Dermis microvascular lymphatic vessel endothelial cell (primary cell): ENCODE measurements at places on chromosomes 13 and 19. TPM values are rescaled to one million over a fixed set of nuclear protein-coding genes. Genes with fewer than 3 reads are reported as not detected.

The LRP3 gene
- 6.9 and 13.0 TPM in 2 replicates for total RNA-seq

The HSPB6 gene
- total RNA-seq: 0.13 and 0.25 TPM in 2 replicates

The SWSAP1 gene
- 1.0 and 1.1 TPM in 2 replicates for total RNA-seq

The LILRB5 gene
- total RNA-seq: not detected in 2 replicates

The DACH1 gene
- total RNA-seq: 0.51 TPM in 2 replicates

The ZNF154 gene
- total RNA-seq: 0.13 and 0.63 TPM in 2 replicates

The PRRG2 gene
- total RNA-seq: 2.4 and 7.1 TPM in 2 replicates

The SELENOW gene
- 200 and 277 TPM in 2 replicates for total RNA-seq

The EBI3 gene
- total RNA-seq: 0.26 and 1.5 TPM in 2 replicates

The CNOT3 gene
- total RNA-seq: 4.9 and 6.7 TPM in 2 replicates

The SERTM1 gene
- total RNA-seq: under 0.01 TPM in 1 of 2 replicates, not detected in the other

The CNFN gene
- total RNA-seq: 0.13 TPM in 1 of 2 replicates, not detected in the other

The GNG7 gene
- total RNA-seq: 0.64 and 1.1 TPM in 2 replicates

The PGLYRP1 gene
- total RNA-seq: not detected in 2 replicates

The NKG7 gene
- total RNA-seq: not detected in 2 replicates

The SYNE4 gene
- total RNA-seq: under 0.01 TPM in 1 of 2 replicates, not detected in the other

The ZNF91 gene
- total RNA-seq: 5.6 and 13.3 TPM in 2 replicates

The LYL1 gene
- total RNA-seq: 25.4 and 43.5 TPM in 2 replicates
